Effector memory CD4-positive, alpha-beta T cell (primary cell): ENCODE measurements at places on chromosomes 12 and 14.

GRCh38 chr14:69674546-69675244 lies 63.3 kb downstream of the SUSD6 start:
- DNase-seq, result no peak

DNA sequence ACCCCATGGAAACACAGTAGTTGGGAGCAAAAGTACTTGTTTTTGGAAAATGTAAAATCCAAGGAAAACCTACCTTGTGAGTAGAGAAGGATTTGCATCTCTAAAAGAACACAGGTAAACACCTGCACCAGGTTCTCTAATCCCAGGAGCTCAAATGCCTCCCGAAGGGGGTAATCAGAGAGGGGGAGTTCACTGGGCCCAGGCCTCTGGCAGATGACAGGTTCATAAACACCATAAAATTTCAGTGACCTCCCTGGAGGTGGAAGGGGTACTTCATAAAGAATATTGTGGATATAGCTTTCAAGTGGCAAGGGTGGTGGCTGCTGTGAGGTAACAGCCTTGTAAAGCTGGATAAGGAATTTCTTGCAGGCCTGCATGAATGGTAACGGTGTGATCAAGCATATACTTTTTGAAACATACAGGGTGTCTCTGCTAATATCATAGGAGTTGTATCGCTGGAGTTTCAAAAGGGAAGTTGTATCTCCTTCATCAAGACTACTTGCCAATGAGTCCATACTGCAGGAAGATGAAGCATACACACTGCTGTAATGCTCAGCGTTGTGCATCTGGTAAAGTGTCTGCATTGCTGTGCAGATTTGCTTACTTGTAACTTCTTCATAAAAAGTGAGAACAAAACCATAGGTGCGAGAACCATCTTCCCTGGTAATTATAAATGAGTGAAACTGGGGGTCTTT lies 111.3 kb downstream of the DENND5B start:
- no peak for DNase-seq

DNA sequence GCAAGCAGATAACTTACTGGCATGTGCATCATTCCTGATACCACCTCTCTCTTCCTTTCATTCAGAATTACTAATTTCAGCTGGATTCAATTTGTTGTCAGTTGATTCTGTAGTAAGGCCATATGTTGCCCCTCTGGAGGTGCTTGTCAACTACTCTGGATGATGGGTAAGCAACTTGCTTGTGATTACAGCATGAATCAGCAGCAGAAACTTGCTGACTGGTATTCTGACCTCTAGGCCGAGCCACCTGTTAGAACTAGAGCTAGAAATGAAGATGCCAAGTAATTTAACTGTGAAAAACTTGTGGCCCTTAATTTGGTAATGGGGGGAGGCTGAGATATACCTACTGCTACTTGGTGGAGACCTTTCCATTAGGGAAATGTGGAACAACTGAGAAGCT lies 5.1 kb downstream of the RNF10 start:
- DNase-seq, result no peak

GRCh38 chr12:42932936-42933335 lies 343.4 kb upstream of the PRICKLE1 start:
- no peak for DNase-seq

GRCh38 chr12:124537525-124538193 lies 29.8 kb downstream of the NCOR2 start:
- DNase-seq, result no peak

GRCh38 chr12:118034429-118035189 lies 18.1 kb downstream of the RFC5 start:
- DNase-seq, result no peak

- no peak for DNase-seq
Measured at GRCh38 chr14:97924922-97925613, 1127.9 kb downstream of the VRK1 start.

DNA sequence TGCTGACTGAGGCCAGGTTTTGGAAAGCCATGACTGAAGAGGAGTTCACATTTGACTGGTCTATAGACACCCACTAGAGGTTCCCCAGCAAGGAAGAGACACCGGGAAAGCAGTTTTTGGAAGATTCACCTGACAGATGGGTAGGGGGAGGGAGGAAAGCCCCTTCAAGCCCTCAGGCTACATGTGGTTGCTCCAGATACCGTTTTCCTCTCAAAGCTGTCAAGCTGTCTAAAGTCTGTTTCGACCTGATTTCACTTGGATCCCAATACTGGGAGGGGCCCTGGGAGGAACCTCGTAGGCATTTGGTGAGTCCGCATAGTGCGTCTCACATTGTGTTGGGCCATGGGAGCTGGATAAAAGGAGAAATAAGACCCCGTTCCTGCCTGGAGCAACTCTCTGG lies 1.7 kb upstream of the LRP1 start:
- DNase-seq, result no peak

DNA sequence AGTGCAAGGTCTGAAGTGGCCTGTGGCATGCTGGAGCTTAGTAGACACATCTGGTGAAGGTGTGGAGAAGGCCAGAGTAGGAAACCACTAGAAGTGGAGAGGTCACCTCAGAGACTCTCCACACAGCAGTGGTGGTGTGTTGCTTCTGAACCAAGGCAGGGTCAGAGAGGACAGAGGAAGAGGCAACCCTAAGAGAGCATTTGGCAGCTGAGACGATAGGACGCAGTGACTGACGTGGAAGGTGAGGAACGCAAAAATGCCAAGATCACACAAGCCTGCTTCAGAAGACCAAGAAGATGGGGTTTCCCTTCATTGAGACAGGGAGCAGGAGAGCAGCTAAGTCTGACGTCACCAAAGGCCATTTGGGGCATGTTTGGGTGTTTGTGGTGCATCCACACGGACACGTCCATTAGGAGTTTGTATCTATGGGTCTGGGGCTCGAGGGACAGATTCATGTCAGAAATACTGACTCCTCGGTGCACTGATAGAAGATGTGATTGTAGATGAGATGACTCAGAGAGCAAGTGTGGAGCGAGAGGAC lies 338.1 kb downstream of the CACNA1C start:
- DNase-seq, result no peak

DNA sequence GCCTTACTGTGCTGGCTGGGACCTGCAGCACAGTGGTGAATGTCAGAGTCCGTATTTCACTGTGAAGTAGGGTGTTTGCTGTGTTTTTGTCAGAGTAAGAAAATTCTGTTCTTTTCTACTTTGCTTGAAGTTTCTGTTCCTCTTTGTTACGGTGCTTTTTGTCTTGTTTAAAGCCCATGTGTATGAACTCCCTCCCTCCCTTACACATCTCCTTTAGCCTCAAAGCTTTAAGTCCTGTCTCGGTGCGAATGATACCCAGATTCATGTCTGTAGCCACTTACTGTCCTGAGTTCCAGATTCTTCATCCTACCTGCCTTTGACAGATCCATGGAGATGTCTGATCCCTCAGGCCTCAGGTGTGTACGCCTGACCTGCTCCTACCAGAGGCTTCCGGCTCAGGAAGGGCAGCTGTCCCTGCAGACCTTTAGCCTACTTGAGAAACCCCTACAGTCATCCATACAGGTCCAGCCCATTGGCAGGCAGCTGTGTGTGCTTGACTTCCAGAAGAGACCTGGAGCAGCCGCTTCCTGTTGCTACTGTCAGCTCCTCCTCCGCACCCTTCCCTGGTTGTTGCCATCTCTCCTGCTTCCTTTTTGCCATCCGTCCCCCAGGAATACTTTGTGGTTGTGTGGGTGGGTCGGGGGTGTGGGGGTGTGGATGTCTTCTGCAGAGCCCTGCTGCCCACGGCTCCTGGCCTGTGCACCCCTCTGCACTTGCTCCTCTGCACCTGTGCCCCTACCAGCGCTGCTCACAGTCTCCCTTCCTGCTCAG lies 72.9 kb downstream of the DDX51 start:
- no peak for DNase-seq

DNA sequence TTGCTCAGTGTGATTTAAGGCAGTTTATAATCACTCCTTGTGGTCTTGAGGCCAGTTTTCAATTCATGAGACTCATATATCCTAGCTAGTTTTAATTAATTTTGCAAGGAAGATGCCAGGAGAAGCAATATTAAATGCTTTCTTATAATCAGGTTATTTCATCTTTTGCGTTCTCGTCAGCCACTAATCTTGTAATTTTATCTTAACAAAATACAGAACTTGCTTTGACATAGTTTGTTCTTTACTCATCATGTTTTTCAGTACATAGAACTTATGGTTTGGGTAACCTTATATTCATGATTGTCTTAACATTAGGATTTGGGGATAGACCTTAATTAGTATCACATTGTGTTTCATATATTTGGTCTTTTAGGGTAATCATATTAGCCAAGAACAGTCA lies 76.0 kb downstream of the LIN52 start:
- no peak for DNase-seq

DNA sequence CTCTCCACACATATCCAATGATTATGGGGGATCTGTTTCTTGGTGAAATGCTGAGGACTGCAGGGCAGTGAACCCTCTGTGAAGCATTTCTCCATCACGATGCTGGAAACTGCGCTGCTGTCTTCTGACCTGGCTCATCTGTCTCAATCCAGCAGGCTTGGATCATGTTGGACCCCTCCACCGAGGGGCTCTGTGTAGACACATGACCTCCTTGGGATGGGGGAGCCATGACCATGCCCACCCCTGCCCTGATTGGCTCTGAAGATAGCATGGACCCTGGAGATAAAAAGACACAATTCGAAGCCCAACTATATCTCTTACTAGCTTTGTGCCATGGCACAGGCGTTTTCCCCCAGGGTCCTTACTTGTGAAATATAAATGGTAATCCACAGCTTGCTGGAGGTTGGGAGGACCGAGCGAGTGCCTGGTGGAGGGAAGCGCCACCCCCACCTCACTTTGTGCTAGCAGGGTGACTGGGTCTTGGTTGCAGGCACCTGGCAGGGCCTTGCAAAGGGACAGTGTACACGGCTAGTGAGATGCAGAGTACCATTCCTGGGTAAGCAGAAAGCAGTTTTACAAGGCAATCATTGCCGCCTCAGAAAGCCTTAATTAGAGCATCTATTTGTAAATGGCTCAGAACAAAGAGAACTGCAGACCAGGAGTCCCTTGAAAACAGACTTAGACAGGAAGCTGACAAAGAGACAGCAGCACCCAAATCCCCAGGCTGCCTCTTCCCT lies 2.4 kb upstream of the KRT83 start:
- no peak for DNase-seq

- DNase-seq, result no peak
Measured at GRCh38 chr12:78530100-78530765, 334.3 kb upstream of the SYT1 start.

DNA sequence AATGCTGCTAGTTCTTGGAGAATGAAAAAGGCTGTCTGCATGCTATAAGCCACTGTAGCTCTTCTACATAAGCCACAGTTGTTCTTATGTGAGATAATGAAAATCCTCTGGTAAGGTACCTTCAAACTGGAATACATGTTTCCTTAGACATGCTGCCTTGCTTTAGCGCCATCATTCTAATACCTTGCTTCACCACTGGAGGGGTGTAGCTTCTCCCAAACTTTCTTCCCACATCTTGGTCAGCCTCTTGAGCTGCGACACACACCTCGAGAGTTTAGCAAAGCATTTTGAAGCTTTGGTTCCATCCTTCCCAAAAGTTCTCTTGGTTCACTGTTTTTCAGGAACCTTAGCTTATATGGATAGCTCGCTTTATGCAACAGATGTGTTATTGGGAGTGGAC lies 69.5 kb downstream of the NKX2-1 start:
- DNase-seq, result no peak

DNA sequence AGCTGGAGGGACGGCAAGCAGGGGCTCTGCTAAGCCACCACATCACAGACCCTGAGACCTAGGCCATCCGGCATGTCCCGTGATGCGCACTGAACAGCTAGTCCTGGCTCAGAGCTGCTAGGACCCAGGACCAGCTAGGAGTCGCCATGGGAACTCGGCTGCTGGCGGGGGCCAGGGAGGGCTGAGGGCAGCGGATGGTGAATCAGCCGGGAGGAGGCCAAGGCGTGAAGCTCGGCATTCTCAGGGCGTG lies 5.1 kb downstream of the AHNAK2 start:
- DNase-seq, result no peak

- no peak for DNase-seq
Measured at GRCh38 chr12:102029141-102029540, 32.6 kb downstream of the WASHC3 start.

DNA sequence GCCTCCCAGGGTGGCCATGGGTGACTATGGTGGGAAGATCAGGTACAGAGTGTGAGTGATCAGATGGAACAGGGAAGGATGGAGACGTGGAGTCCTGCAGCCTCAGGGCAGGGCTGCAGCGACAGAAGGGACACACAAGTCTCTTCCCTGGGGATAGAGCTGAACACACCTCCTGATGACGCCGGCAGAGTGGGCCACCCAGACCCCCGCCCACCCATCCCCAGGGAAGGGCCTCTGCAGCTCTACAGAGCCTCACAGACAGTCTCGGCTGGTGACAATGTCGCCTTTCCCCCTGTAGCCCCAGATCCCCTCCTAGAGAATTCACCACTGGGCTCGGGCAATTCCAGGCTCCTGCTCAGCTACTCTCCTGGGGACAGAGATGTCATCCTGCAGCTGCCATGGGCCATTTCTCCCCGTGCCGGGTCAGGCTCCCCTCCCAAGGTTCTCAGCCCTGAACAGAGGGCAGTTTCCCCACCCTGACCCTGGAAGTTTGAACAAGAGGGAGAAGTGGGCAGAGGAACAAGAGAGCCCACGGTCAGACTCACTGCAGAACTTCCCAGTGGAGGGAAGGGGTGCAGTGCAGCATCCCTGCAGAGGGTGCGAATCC lies 115.7 kb downstream of the NCOR2 start:
- no peak for DNase-seq

DNA sequence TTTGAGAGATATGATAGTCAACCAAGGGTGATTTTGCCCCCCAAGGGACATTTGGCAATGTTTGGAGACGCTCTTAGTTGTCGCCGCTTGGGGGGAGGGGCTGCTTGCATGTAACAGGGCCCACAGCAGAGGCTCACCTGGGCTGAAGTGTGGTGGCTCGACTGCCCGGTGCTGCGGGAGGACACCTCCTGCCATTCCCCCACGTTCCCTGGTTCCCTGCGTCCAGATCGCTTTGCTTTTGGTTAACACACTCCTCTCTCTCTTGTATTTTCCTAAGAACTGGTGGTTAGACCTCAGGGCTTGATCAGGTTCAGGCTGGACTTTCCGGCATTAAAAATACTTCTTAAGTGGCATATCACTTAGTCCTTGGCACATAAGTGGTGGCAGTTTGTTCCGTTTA lies 18.9 kb downstream of the PPP2R5C start:
- no peak for DNase-seq

DNA sequence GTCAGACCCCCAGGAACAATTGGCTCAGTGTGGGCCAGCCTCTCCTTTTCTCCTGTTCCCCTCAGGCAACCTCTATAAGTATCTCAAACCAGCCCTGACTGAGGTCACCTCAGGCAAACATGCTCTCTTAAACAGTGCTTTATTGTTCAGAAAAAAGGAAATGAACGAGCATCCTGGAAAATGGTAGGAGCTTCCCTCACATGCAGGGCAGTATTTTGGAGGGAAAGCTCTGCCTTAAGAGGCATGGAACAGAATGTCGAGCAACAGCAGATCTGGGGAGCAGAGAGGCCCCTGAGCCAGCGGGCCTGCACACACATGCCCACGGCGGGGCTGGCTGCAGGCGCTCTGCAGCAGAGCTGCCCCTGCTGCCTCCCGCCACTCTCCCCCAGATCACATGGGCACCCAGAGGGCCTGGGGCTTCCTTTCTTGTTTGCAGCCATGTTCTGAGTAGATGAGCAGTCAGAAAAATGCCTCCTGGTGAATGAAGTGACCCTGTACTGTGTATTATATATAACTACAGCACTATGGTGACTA lies 42.0 kb downstream of the MOK start:
- DNase-seq, result no peak
